Amygdala (tissue), 56 donors: ENCODE measurements at places on chromosomes 12 and 14.

- no peak for DNase-seq
These were observed 63.3 kb downstream of the RASSF3 start for GRCh38 chr12:64673490-64674169.

DNA sequence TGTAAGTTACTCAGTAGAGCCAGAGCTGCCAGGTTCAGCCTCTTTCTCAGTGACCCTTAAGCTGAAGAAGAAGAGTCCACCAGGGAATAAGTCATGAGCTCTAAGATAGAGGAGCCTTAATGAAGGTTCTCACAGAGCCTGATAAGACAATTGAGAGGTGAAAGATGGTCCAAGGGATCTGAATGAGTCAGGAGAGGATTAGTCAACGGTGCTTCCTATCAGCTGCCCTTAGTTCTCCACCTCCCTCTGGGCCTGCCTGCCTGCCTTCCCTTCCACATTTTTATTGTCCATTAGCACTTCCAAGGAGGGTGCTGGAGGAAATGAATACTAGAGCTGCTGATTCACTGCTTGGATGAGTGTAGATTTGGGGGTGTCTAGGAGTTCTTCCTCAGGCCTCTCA is 161.7 kb upstream of the RMST start:
- DNase-seq, result no peak

- no peak for DNase-seq
These were observed 122.1 kb downstream of the PRKD1 start for GRCh38 chr14:29805415-29806123.

GRCh38 chr12:121872546-121873215 is 14.0 kb upstream of the HPD start:
- no peak for DNase-seq

- no peak for DNase-seq
These were observed 73.0 kb downstream of the PTPN21 start for GRCh38 chr14:88481794-88482193.

GRCh38 chr12:22377731-22378496 is 43.4 kb upstream of the ST8SIA1 start:
- no peak for DNase-seq

DNA sequence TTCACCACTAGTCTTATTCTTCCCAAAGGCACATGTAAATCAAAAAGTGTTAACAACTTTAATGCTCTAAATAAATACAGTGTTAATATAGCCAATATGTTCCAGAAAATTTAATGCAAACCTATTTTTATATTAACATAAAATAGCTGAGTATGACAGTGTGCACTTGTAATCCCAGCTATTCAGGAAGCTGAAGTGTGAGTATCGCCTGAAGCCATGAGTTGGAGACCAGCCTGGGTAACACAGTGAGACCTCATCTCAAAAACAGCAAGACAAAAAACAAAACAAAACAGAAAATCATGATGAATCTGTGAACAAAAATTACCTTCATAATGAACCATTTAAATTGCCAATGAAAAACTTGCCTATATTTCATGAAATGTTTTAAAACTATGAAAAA is 798.9 kb downstream of the SLC6A15 start:
- DNase-seq, result no peak

- DNase-seq, result no peak
These were observed 103.4 kb downstream of the DAD1 start for GRCh38 chr14:22485649-22486048.

DNA sequence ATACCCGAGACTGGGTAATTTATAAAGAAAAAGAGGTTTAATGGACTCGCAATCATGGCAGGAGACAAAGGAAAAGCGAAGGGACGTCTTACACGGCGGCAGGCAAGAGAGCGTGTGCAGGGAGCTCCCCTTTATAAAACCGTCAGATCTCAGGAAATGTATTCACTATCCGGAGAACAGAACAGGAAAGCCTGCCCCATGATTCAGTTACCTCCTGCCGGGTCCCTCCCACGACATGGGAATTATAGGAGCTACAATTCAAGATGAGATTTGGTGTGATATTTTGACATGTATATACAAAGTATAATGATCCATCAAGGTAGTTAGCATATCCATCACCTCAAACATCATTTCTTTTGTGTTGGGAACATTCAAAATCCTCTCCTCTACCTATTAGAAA is 2.3 kb upstream of the CDCA4 start:
- no peak for DNase-seq

GRCh38 chr12:93710574-93710926 is 33.4 kb downstream of the CRADD start:
- no peak for DNase-seq

DNA sequence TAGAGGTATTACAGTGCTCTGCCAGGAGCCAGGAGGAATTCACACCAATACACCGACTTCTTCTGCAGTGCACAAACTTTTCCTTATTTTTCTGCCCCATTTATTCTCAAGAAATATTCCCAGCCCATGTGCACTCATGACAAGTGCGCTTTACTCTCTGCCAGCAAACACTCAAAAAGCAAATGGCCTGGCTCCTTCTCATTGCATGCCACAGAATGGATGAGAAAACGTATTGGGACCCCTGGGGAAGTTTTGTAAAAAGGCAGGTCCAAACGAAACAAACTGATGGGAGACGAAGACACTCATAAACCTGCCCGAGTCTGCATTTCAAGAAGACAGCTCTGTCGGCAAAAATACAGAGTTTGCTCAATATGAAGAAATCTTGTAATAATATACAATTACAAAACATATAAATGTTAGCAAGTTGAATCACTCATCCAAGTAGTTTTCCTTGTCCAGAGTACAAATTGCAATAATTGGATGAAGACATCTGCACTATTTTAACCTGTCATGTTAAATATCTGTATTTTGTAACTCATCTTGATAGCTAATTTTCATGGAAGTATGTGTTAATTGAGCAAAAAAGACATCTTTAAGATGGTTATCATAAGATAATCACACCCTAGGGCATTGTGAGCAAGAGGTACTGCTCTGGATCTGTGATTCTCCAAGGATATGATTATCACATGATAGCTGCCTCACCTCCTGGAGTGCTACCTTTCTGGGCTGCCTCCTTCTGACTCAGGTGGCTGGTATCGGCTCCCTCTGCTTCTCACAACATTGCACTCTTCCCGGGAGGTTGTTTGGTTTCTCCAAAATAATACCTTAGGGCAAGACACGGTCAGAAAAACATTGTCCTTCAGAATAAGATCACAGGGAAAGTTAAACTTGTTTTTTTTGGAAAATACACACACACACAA is 260.8 kb upstream of the G2E3 start:
- no peak for DNase-seq

DNA sequence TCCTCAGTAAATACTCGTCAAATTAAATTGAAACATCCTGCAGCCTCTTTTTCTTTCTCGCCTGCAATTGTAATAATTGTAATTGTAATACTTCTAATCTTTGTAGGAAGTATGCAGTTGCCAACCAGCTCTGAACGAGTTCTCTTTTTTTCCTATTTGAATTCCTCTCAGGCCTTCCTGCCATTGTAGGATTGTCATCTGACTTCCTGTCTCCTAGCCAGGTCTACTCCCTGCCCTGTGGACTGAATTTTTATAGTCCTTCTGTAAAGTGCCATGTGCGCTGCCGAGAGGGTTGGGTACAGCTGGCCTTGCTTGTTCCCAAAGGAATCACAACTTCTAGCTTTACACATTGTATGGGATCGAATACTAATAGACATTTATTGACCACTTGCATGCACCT is 183.3 kb downstream of the SSPN start:
- DNase-seq, result peak; percentile 34

DNA sequence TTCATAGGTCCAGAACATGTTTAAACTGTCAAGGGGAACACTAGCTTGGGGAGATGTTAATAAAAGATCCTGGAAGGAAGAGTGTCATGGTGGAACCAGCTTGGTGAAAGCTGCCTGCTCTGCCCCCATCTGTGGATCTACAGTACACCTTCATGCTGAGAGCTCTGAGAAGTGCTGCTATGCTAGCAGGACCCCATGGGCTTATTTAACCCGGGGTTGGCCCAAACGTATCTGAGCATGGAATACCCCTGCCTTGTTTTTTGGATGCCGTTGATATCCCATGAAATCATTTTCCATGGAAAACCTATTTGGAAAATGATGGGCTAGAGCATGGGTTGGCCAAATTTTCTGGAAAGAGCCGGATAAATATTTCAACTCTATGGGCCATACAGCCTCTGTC is 14.2 kb downstream of the UBE3B start:
- no peak for DNase-seq

DNA sequence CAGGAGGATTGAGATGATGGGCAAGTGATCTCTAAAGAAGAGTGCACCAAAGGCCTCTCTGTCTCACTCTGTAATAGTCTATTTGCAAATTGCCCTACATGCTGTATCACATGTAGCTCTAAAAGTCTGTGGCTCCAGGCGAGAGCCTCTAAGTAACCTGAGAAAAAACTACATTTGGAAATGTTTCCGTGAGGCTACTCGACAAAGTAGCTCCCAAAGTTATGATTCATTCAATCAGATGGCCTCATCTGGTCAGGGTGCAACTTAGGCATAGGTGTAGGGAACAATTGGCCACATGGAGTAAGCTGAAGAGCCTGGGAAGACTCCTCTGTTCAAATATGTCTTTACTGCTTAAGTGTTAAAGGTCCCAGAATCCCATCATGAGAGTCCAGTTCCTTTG is 155.4 kb upstream of the PLEKHG7 start:
- no peak for DNase-seq

DNA sequence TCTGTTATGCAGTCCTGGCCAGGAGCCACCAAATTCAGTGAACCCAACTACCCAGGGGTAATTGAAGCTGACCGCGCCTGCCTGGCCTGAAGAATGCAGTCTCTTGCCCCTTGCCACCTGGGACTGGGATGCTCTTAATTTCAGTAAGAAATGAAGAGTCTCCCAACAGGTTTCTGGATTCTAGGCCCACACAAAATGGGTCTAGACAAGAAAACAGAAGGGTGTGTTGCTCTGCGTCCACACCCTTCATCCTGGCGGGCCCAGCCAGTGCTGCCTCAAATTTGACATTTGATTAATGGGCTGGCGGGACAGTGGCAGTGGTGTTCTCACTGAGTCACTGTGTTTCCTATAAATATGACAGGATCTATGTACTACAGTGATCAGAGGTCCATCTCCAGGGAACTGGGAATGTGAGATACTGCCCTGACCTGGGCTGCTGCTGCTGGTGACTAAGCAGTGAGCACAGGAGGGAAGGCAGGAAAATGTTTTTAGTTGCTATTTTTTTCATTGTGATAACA is 6.5 kb downstream of the TMEM253 start:
- DNase-seq, result no peak

- DNase-seq, result no peak
These were observed 22.1 kb downstream of the IFNG-AS1 start for GRCh38 chr12:68011206-68011881.

- no peak for DNase-seq
These were observed 181.3 kb downstream of the KIF26A start for GRCh38 chr14:104319491-104320241.

DNA sequence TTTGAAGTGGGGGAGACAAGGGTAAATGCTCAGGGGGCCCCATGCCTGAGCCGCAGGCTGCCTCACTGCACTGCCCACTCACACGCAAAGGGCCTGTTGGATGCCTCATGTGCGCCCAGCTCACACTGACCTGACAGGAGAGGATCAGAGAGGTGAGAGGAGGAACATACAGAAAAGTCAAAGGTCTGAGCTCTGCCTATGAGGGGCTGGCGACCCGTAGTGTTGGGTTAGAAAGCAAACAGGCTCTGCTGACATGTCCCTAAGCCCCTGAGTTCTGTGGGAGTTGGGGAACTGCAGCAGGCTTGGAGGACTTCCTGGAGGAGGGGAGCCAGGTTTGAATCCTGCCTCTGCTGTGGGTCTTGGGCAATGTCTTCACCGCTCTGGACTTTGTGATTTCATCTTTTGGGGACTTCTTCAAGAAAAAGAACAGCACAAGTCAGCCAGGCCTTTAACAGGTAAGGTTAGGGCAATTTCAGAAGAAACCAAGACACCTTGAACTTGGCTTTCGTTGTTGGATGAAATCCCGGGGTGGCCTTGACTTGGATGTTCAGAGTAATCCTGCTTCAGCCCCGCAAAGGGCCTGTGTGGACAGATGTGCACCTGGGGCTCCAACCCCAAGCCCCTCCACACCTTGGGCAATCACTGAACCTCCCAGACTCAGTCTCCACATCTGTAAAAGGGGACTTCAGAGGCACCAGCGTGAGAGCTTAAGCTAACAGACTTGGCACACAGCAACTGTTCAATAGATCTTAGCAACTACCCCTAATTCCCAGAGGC is 116.8 kb downstream of the SCARB1 start:
- DNase-seq, result no peak

DNA sequence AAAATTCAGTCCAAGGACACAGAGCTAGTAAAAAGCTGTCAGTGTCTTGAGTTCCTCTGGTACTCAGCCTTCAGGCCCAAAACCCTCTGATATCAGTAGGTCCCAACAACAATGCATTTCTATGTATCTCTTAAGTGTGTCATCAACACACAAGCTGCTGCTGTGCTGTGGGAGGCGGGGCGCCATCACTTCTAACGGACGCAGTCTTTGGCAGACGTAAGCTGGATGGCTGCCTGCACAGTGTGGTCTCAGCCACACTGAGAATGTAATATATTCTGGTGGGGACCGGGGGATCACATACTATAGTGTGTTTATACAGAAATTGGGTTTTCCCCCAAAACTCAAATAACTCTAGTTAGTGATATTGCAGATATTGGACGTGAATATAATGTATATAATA is 123.9 kb downstream of the SUDS3 start:
- DNase-seq, result no peak

- DNase-seq, result no peak
These were observed 62.6 kb downstream of the SLC24A4 start for GRCh38 chr14:92385561-92385960.

DNA sequence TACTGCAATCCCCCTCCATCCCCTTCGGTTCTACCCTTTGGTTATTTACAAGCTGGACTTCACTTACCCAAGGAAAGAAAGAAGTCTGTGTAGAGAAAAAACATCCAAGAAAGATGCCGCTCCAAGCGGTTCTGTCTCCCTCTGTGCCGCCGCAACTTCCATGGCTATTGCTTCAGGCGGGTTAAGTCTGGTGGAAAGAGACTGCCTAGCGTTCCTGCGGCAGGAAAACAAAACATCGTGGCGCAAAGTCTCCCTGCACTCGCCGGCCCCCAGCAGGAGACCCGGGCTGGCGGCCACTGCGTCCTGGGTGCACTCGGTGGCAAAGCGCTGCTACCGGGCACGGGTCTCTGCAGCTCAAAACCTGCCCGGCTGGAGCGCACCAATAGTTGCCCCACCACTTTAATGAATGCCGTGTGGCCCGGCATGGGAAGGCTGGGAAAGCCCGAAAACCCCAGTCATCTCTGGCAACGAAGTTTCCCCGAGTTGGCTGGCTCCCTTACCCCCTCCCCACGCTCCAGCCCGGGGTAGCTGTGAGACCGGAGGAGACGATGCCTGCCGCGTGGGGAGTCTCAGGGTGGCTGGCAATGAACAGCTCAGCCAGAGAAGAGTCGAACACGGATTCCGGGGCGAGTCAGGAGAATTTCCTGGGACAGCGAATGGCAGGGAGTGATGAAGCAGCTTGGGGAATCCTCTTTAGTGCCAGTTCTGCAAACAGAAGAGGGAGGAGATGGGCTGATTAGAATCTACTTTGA is 3.5 kb upstream of the KCNK10 start:
- DNase-seq, result peak; percentile 58

GRCh38 chr12:122155705-122156104 is 18.3 kb downstream of the IL31 start:
- DNase-seq, result no peak
